Kidney capillary endothelial cell (primary cell): ENCODE measurements at places on chromosomes 4 and X.

GRCh38 chr4:73170518-73171198 lies 87.9 kb downstream of the ANKRD17 start:
- no peak for DNase-seq

DNA sequence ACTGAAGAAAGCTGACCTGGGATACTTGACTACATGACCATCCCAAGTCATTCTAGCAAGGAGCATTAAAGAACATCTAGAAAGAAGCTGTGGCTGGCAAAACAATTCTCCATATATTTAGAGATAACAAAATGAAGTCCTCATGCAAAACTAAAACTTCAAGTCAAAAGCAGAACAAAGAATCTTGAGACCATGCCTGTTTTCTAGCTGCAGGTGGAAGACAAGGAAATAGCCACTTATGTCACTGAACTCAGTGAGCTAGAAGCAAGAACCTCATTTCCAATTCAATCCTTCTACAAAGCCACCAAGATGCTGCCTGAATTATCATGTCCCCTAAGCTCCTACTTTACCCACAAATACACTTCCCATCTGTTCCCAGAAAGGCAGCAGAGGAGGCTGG lies 13.8 kb downstream of the USP46 start:
- DNase-seq = no peak

DNA sequence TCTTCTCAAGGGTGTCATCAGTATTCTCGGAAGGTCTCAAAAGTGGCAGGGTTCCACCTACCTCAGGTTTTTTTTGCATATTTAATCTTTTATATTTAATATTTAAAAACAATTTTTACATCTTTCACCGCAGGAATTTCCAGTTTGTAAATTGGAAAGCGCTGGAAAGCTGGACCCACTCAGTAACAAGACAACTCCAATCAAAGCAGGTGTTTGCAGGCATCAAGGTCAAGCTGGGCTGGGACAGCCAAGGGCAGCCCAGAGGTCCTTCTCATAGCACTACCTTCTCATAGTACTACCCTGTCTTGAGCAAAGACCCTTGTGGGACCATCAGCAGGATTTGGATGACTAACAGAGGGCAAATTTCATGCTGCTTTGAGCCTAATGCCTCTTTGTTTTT lies 160.1 kb downstream of the TET2 start:
- no peak for DNase-seq

DNA sequence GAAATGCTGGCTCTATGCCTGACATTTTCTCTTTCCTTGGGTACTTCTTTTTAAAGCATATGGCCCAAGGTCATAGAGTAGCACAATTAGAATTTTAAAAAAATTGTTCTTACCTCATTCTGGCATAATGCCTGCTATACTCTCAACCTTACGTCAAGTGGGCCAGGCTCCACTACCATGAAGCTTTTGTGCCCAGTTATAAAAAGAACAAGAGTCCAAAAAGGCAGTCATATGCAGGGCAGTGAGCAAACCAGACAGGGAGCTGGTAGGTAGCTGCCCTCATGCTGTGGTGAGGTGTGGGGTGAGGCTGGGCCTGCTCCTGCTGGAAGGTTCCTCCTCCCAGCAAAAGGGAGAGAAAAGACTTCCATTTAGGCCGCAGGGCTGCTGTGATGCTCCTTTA lies 64.4 kb upstream of the UCP1 start:
- no peak for DNase-seq

- no peak for DNase-seq
Measured at GRCh38 chr4:129323658-129324057, 227.7 kb downstream of the C4orf33 start.

DNA sequence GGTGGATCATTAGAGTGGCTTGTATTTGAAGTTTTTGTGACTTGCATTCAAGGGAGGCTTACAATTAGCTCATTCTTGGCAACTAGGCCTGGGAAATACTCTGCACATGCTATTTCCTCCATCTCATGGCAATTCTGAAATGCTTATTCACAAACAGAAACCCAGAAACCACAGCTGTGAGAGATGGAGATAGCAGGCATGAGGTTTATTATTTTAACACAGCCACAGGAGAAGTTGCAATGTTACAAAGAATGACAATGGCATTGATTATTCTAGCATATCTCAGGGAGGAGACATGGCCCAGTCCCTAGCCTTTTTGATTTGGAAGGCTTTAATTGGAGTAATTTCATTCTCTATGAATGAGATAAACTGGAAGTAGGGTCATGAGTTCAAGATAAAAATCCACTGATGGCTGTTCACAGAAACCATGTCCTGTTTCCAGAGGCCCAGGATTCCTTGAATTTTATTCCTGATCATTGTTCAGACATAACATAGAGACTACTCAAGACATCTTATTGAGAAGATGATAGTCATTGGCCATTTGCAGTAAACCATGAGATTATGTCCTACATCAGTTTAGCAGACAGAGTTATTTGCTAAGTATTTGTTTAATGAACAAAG lies 123.9 kb downstream of the MID1 start:
- no peak for DNase-seq

DNA sequence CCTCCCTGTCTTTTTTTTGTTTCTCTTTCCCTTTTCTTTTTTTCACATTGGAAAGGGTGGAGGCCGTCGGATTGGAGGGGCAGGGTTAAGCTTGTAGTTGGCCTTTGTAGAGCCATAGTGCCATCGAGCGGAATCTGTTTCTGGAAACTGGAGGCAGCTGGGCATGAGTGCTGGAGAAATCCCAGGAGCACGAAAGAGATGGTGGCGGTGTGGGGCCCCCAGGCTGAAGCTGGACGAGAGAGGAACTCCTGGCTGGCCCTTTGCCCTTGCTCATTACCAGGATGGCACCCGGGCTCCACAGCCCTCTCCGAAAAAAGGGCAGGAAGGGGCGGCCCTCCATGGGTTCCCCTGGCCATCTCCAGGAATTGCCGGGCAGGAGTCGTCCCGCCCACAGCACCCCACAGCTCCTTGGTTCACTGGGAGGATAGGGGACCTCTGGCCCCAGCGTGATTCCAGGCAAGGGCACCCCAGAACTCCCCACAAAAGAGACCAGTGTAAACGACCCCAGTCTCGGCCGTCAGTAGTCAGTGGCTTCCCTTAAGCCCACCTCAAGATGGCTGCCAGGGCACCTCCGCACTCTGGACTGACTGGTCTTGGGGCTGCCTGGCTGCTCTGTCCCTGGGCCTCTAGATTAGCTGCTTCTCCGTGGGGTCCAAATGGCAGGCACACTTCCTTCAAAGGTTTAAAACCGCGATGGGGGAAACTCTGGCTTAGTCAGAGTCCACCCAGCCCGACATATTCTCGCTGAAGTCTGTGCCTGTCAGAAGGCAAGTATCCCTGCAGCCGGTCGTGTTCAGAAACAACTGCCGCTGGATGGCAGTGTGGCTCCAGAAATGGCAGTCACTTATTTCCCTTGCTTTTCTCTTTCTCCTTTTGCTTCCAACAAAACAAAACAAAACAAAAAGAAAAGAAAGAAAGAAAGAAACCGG lies 74.1 kb downstream of the NBDY start:
- peak; percentile 67 for DNase-seq

- DNase-seq = no peak
Measured at GRCh38 chr4:1300466-1301455, 11.1 kb downstream of the MAEA start.

DNA sequence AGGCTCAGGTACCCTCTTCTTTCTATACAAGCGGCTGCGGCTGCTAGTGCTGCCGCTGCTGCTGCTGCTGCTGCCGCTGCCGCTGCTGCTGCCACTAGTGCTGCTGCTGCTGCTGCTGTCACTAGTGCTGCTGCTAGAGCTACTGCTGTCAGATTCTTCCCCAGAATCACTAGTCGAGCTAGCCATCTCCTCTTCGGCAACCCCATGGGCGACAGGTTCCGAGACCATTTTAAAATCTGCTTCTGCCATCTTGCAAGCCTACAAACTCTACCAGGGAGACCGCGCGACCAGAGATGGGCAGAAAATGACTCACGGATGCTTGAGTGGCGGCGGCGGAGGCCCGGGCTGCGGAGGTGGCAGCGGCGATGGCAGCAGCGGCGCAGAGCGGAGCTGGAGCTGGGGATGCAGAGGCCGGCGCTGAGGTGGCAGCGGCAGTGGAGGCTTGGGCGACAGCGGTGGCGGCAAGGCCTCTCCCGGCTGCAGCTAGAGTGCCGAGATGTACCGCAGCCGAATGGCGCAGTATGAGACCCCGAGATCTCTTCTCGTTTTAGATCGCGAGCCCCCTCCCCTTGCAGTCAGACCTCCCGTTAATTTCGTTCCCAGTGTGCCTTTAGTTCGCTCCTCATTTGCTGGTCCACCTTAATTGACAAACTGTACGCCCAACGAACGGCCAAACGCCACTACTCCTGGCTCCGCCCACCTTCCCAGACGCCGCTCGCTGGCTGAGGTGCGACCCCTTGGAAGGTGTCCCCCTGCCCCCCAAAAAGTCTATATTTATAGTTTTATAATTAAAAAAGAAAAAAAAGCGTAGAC lies at the start of gene NAP1L3:
Gene NAP1L3 (minus strand): TSS at position 523 of the 813 bp plus-strand sequence. CDS start 274 bp downstream, at position 249.
- peak; percentile 46 for DNase-seq

GRCh38 chr4:103982454-103982853 lies 262.7 kb upstream of the TACR3 start:
- no peak for DNase-seq

DNA sequence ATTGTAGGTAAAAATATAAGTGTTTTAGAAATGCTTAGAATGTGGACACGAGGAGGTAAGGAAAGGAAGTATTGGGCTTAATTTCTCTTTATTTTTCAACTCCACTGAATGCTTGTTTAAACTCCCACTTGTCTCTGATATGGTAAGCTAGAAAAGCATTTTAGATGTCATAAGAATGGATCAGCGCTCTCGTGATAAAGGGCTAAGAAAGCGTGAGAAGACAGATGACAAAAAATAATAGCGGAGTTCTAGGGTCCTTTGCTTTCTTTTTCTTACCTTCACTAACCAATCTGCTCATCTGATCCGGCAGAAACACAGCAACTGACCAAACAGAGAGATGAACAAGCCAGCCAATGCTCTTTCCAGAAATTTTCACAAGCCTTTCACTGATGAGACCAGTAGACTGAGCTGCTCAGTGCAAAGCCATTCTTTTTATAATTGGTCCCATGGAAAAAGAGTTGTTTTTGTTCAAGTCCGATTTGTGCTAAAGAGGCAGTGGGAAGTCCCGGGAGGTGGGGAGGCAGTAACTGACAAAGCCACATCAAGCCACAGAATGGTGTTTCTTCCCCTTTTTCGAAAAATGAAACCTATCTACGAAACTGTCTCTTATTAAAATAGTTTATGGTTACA lies at the start of gene TASL:
Gene TASL (minus strand): TSS at position 405 of the 630 bp plus-strand sequence. CDS start 17,411 bp downstream, outside the sequence.
- DNase-seq = no peak

DNA sequence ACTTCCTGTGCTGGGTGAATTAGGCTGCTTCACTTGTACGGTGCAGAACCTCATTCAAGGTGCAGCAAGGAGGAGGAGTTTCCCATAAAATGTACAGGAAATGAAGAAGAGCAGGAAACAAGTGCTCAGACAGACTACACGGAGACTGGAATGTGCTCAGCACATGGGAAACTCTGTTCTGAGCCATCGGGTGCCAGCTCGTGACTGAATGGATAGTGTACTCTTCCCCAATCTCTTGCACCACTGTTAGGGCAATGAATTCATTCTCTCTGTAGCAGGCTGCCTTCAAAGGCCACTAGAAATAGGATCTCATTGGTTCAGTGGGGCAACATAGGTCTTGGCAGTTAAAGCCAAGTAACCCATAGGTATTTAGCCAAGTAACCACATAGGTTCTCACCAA lies 200.0 kb upstream of the LDB2 start:
- DNase-seq = no peak

- no peak for DNase-seq
Measured at GRCh38 chr4:2786794-2787229, 6.1 kb upstream of the SH3BP2 start.

DNA sequence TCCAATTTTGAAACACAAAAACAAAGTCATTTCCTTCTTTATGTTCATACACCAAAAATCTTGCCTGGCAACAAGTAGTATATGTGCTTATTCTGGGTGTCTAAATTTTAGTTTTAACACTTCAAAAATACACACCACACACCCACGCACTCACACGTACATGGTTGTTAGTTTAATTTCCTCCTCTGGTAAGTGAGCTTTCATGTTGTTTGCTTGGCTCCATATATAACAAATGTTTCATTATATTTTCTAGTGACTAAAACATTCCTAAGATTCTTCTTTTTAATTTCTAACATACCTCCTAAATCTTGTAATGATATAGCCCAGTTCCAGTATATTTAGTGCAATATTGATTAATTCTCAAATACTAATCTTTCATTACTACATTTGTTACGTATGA lies 80.9 kb downstream of the PRDM5 start:
- DNase-seq = no peak

- no peak for DNase-seq
Measured at GRCh38 chr4:157170321-157170720, 50.2 kb upstream of the GRIA2 start.

DNA sequence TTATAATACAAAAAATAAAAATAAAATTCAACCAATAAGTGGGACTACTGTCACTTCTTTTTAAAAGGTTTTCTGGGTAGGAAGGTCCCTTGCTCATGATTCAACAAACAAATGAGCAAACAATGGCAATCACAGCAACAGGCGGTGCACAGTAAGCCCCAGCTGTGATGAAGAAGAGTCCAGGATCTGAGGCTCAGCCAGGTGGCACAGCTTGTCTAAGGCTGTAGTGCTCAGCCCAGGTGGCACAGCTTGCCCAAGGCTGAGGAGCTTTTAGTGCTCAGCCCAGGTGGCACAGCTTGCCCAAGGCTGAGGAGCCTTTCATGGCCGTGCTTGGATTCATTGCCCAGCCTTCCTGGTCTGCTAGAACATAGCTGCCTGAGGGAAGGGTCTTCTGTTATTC lies 75.0 kb downstream of the ZFYVE28 start:
- no peak for DNase-seq

DNA sequence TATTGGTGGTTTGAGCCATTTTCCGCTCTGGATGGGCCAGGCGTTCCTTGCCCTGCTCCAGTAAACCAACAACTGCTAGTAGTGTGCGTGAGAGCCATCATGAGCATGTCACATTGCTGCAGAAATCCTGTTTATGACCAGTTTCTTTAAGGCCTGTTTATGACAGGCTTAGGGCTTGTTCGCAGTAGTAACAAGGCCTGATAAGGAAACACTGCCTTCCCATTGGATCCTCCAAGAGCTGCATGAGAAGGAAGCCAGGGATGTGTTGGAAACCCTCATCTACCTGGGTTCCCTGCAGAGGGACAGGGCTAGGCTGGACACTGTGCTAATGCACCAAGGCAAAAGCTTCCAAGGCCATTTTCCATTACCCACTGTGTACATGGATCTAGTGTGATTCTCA lies 153.9 kb downstream of the ZNF518B start:
- no peak for DNase-seq

GRCh38 chr4:76147454-76148141 lies 599 bp downstream of the NUP54 start:
- peak; percentile 39 for DNase-seq
